ENCODE measurements at places on chromosomes 2 and 18. TPM values are rescaled to one million over a fixed set of nuclear protein-coding genes. Genes with fewer than 3 reads are reported as not detected.

Gene RGPD3
- 0.05 TPM for polyA plus RNA-seq

DNA sequence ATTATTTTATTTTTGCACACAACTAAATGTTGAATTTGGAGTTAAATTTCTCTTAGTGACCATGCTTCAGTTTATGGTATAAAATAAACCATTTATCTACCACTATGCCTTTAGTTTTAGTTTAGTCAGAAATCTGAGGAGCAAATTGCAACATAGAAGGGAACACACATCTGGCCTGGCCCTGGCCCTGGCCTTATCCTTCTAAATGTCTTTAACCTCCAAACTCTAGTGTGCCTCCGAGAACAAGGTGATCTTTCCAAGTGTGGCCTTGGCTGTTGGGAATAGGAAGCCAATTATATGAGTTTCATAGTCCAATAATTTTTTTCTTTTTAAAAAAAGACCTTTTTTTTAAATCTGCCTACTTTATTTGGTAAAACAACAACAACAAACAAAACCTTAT is 31.8 kb upstream of the GREB1L start:
- no peaks in the 10 kb centered on the region for H3K4me1 ChIP-seq
- DNase-seq, result no peak
- no peak overlapping the region for H3K4me3 ChIP-seq
- no peaks in the 10 kb centered on the region for H3K36me3 ChIP-seq
- peaks cover 33% of the 10 kb centered on the region for H3K27me3 ChIP-seq

DNA sequence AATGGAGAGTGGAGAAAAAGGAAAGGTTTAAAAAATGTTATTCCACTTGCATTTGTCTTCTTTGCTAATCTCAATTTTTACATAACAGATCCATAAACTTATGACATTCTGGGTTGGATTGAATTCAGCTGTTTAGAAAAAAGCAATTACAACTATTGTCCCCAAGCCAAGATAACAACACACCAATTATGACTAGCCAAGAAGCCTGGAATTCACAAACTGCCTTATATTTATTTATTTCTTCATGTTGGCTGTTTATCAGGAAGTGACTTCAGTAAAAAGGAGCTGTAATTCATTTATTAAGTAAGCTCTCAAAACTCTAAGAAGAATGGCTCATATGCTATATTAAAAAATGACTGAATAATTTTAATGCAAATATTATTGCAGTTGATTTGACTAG is 137.4 kb downstream of the CALCRL start:
- H3K27me3 ChIP-seq, result no peaks in the 10 kb centered on the region
- no peaks in the 10 kb centered on the region for H3K36me3 ChIP-seq
- H3K4me1 ChIP-seq, result no peaks in the 10 kb centered on the region
- DNase-seq, result no peak

DNA sequence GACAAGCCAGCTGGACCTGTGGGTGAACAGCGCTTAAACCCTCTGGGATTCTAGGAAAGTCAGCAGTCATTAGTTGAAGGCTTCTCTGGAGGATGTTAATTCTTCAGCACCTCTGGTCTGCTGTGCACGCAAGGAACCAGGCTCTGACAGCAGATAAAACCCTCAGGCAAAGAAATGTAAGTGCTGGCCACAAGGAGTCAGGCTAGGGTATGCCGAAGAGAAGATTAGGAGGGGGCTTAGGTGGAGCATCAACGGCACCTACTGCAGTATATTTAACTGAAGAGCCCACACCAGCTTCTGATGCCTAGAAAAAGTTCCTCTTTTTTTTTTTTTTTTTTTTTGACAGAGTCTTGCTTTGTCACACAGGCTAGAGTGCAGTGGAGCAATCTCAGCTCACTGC is 304.2 kb upstream of the MC4R start:
- H3K36me3 ChIP-seq, result no peaks in the 10 kb centered on the region
- no peak for DNase-seq
- peaks cover 5% of the 10 kb centered on the region for H3K27me3 ChIP-seq
- H3K4me3 ChIP-seq, result no peak overlapping the region
- H3K27ac ChIP-seq, result no peak overlapping the region

- H3K27me3 ChIP-seq, result no peaks in the 10 kb centered on the region
- H3K36me3 ChIP-seq, result no peaks in the 10 kb centered on the region
- DNase-seq, result no peak
- H3K4me1 ChIP-seq, result no peaks in the 10 kb centered on the region
- no peak overlapping the region for H3K4me3 ChIP-seq
- H3K27ac ChIP-seq, result no peak overlapping the region
Observed at GRCh38 chr18:47772374-47773248, 157.8 kb downstream of the SMAD2 start.

GRCh38 chr18:22391407-22392345 is 26.0 kb downstream of the CTAGE1 start:
- no peak overlapping the region for H3K4me3 ChIP-seq
- no peaks in the 10 kb centered on the region for H3K36me3 ChIP-seq
- H3K4me1 ChIP-seq, result 0 out of 2 replicates have a peak, but pooled peaks cover 3% of the 10 kb centered on the region
- DNase-seq, result peak; percentile 7
- peaks cover 35% of the 10 kb centered on the region for H3K27me3 ChIP-seq

GRCh38 chr2:176140513-176141317 is 10.6 kb upstream of the HOXD4 start:
- peak; percentile 96 for DNase-seq
- H3K27ac ChIP-seq, result peak overlapping the region; percentile 63
- 0 out of 2 replicates have a peak, but pooled peaks cover 5% of the 10 kb centered on the region for H3K4me1 ChIP-seq
- no peaks in the 10 kb centered on the region for H3K36me3 ChIP-seq
- H3K4me3 ChIP-seq, result peak overlapping the region; percentile 79
- H3K27me3 ChIP-seq, result no peaks in the 10 kb centered on the region

GRCh38 chr2:67927501-67927900 is 135.3 kb downstream of the C1D start:
- DNase-seq, result no peak
- no peaks in the 10 kb centered on the region for H3K36me3 ChIP-seq
- H3K27ac ChIP-seq, result no peak overlapping the region
- H3K4me1 ChIP-seq, result peaks cover 2% of the 10 kb centered on the region

- H3K4me1 ChIP-seq, result peaks cover 3% of the 10 kb centered on the region
- peak overlapping the region; percentile 28 for H3K27ac ChIP-seq
- DNase-seq, result no peak
- H3K36me3 ChIP-seq, result peaks cover 61% of the 10 kb centered on the region
- no peak overlapping the region for H3K4me3 ChIP-seq
Observed at GRCh38 chr2:36562973-36563532, 34.9 kb downstream of the FEZ2 start.

DNA sequence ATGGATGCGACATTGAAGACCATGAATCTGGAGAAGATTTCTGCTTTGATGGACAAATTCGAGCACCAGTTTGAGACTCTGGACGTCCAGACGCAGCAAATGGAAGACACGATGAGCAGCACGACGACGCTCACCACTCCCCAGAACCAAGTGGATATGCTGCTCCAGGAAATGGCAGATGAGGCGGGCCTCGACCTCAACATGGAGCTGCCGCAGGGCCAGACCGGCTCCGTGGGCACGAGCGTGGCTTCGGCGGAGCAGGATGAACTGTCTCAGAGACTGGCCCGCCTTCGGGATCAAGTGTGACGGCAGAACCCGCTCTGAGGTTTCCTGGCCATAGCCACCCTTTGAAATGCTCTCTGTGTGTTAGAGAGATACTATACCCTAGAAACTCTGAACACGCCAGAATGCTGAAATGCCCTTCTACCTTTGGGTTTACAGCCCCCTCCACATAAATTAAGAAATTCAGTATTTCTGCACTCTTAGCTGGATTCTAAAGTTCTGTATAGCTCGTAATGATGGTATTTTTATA is 659 bp downstream of the CHMP1B start:
- no peaks in the 10 kb centered on the region for H3K36me3 ChIP-seq
- peak overlapping the region; percentile 71 for H3K27ac ChIP-seq
- H3K4me3 ChIP-seq, result peak overlapping the region; percentile 100
- DNase-seq, result peak; percentile 50
- peaks cover 17% of the 10 kb centered on the region for H3K4me1 ChIP-seq
- H3K27me3 ChIP-seq, result no peaks in the 10 kb centered on the region

Gene CABYR
- polyA plus RNA-seq, result 15.0 TPM

- H3K4me3 ChIP-seq, result peak overlapping the region; percentile 89
- peak overlapping the region; percentile 95 for H3K27ac ChIP-seq
- 0 out of 2 replicates have a peak, but pooled peaks cover 9% of the 10 kb centered on the region for H3K4me1 ChIP-seq
Observed at GRCh38 chr2:44362207-44363015, 664 bp downstream of the CAMKMT start.

DNA sequence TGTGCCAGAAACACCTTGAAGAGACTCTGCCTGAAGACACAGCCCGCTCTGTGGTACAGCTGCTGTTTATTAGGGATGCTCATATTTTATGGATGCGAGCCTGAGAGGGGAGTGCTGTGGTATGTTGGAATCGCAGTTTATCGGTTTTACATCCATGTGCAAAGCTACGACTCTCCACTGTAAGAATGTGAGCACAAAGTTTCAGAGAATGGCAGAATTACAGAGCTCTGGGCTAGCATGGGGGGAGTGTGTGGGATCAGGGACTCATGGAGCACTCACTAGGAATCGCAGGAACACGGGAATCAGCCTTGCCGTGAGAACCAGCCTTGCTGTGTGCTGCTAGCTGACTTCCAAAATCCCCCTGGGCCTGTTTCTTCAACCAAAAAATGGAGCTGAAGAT is 199.9 kb downstream of the RNF144A start:
- DNase-seq, result no peak
- H3K4me3 ChIP-seq, result no peak overlapping the region
- peaks cover 5% of the 10 kb centered on the region for H3K4me1 ChIP-seq
- no peaks in the 10 kb centered on the region for H3K36me3 ChIP-seq
- H3K27me3 ChIP-seq, result no peaks in the 10 kb centered on the region

DNA sequence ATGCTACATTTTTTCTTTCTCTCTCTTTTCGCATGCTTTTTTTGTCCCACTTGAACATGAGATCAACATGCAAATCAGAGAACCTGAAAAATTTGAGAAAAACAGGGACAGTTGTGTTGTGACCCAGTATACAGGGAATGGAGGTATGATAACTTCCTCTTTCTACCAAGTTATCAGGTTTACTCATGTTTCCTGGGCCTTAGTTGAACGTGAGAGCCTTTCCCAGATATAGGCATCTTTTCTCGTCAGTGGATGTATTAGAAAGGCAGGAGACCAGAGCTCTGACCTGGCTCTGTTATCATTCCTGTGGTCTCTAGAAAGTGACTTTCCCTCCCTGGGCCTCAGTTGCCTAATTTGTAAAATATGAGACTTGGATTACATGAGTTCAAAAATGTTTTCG is 30.1 kb upstream of the FAM117B start:
- no peak overlapping the region for H3K27ac ChIP-seq
- no peaks in the 10 kb centered on the region for H3K27me3 ChIP-seq
- no peaks in the 10 kb centered on the region for H3K36me3 ChIP-seq

DNA sequence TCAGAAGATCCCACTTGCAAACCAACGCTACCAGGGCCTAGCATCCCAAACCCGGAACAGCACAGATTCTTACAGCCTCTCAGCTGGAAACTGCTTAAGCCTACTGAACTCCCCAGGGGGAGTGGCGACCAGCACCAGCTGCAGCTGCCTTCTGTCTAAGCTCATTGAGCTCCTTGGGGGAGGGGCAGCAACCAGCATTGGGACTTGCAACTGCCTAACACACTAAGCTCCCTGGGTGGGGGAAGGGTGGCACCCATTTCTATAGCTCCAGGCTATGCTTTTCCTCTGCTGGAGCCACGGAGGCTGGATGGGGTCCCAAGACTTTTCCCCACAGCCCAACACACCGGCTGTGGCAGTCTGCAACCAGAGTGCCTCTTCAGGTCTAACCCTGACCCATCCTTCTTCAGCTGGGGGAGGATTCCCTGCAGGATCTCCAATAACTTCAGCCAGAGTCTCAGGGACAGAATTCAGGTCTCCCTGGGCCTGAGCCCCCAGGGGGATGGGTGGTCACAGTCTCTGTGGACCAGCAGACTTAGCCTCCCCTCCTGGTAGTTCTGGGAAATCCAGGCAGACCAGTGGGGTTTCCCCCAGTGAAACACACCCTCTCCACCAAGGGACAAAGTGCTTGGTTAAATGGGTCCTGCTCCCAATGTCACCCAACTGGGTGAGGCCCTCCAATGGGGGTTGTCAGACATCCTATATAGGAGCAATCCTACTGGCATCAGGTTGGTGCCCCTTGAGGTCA is 45.9 kb upstream of the ITGA4 start:
- H3K4me1 ChIP-seq, result peaks cover 4% of the 10 kb centered on the region
- no peak for DNase-seq
- H3K27ac ChIP-seq, result no peak overlapping the region
- no peaks in the 10 kb centered on the region for H3K36me3 ChIP-seq
- H3K27me3 ChIP-seq, result no peaks in the 10 kb centered on the region

Gene ST3GAL5
- 37.6 TPM for polyA plus RNA-seq
